ENCODE measurements at places on chromosomes 6 and 20. TPM values are rescaled to one million over a fixed set of nuclear protein-coding genes. Genes with fewer than 3 reads are reported as not detected.
A peak's percentile ranks its signal among the peaks of the same experiment; 100 is the strongest.

- no peak for DNase-seq
Observed at GRCh38 chr20:62129731-62130531, 7.7 kb downstream of the LSM14B start.

- peak; percentile 2 for DNase-seq
Observed at GRCh38 chr6:113690281-113691259, 166.6 kb upstream of the MARCKS start.

GRCh38 chr6:157322792-157323254 is 496 bp downstream of the TMEM242 start:
- no peak for DNase-seq

GRCh38 chr20:10076126-10077080 is 41.6 kb downstream of the ANKEF1 start:
- no peak for DNase-seq

DNA sequence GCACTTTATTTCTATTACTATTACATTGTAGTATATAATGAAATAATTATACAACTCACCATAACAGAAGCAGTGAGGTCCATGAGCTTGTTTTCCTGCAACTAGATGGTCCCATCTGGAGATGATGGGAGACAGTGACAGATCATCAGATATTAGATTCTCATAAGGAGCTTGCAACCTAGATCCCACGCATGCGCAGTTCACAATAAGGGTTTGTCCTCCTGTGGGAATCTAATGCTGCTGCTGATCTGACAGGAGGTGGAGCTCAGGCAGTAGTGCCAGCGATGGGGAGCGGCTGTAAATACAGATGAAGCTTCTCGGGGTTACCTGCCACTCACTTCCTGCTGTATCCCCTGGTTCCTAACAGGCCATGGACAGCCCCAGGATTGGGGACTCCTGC is 139.5 kb upstream of the TCF21 start:
- DNase-seq, result no peak

DNA sequence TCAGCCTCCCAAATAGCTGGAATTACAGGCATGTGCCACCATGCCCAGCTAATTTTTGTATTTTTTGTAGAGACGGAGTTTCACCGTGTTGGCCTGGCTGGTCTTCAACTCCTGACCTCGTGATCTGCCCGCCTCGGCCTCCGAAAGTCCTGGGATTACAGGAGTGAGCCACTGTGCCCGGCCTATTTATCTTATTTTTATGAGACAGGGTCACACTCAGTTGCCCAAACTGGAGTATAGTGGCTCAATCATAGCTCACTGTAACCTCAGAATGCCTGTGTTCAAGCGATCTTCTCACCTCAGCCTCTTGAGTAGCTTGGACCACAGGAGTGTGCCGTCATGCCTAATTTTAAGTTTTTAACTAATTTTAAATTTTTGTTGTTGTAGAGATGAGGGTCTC is 114.4 kb downstream of the JARID2 start:
- no peak for DNase-seq

Gene TMEM200A
- total RNA-seq, result 0.35 TPM

Gene GNMT
- total RNA-seq, result 1.0 TPM

Gene TFAP2A
- total RNA-seq, result 0.14 TPM
